ENCODE measurements at places on chromosomes 2 and 18.

GRCh38 chr18:74604361-74604760 is 6.7 kb downstream of the ZNF407 start:
- no peak for DNase-seq

DNA sequence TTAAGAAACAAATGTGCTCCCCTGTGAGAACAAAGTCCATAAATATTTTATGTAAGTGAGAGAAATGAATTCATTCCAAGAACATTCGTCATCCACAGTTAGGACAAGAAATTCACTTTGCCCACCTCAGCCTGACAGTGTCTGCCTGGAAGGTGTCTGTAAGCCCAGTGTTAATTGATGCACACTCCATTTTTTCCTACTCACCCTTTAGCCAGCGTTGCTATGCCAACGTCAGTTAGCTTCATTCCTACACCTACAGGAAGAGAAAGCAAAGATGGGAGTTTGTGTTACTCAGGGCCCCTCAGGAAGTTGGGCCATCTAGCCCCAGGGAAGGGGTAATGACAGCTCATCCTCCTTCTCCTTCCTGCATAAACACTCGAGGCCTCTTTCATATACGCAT is 131.0 kb downstream of the ALPK2 start:
- no peak for DNase-seq

DNA sequence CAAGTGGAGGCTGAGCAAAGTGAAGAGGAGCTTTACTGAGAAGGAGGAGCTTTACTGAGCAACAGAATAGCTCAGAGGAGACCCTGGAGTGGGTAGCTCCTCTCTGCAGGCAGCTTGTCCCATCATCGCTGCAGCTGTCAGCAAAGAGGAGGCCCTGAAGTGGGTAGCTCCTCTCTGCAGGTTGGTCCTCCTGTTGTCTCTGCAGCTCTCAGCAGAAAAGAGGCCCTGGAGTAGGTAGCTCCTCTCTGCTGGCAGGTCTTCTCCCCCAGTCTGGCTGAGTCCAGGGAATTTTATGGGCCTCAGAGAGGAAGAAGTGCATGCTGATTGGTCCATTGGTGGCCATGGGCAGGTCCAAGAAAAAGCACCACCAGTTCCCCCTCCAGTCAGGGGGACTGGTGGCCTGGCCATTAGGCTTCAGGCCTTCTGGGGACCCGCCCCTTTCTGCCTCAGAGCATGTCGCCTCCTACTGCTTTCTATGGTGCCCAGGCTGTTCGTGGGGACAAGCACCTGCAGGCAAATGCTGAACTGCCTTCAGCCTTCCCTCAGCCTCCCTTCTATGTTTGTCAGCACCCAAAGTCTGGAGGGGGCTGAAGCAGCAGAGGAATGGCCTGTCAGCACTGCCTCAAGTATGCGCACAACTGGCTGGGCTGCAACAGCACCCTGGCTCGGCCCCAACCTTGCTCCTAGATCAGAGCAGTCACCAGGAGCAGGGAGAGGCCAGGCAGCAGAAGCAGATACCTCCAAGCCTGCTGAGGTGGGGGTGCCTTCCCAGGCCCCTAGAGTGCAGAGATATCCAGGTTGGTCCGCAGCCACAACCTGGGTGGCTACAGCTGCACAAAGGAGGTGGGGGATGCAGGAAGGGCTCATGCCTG is 5.9 kb downstream of the ZSCAN30 start:
- no peak for DNase-seq

- DNase-seq: no peak
Measured at GRCh38 chr2:228318218-228318617, 136.7 kb upstream of the SPHKAP start.

DNA sequence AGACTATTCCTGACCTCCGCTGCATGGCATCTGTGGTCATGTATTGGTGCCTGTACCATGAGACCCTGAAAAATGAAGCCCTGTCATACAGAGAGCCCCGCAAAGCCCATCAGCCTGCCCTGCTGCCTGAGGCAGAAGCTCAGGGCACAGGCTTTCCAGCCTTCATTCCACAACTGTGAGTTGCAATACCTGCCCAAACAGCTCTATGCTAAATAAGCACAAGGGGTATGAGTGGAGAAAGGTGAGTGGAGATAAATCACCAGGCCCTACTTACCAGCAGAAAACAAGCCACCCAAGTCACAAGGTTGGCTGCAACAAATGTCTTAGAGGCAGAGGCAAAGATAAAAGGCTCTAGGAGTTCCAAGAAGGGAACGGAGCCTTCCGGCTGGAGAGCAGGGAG is 277.4 kb downstream of the TNS1 start:
- no peak for DNase-seq

GRCh38 chr2:30188292-30188691 is 41.5 kb downstream of the YPEL5 start:
- no peak for DNase-seq

- DNase-seq: no peak
Measured at GRCh38 chr2:108971661-108972566, 17.1 kb downstream of the EDAR start.

DNA sequence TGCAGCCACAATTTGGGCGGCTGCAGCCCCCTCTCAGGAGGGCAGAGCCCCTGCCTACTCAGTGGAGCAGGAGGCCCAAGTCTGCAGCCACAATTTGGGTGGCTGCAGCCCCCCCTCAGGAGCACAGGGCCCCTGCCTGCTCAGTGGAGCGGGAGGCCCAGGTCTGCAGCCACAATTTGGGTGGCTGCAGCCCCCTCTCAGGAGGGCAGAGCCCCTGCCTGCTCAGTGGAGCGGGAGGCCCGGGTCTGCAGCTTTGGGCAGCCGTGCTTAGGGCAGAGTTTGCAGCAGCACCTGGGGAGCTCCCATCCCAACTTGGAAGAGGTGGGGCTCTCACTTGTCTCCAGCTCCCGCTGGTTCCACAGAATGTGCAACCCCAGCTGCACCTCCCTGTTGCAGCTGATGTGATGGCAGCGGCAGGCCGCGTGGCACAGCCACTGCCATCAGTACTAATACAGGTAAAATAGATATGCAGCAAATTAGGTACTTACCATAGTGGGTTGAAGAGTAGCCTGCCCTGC is 99.4 kb downstream of the TWIST2 start:
- DNase-seq: no peak

DNA sequence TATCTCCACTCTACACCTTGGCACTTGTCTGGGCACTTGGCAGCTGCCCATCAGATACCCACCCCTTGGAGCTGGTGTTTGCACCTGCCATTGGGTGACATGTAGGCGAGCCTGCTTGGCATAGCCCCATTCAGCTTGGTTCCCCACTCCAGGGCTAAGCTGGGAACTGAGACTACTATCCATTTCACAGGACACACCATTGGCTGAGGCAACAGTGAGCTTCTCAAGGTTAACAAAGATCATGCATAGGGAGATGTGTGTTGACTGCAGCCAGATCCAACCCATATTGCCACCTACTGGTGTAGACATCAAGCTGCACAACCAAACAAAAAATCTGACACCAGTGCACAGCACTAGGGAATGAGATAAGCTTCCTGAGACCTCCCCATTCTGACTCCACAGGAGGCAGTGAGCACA is 1389.8 kb upstream of the TMEFF2 start:
- no peak for DNase-seq

DNA sequence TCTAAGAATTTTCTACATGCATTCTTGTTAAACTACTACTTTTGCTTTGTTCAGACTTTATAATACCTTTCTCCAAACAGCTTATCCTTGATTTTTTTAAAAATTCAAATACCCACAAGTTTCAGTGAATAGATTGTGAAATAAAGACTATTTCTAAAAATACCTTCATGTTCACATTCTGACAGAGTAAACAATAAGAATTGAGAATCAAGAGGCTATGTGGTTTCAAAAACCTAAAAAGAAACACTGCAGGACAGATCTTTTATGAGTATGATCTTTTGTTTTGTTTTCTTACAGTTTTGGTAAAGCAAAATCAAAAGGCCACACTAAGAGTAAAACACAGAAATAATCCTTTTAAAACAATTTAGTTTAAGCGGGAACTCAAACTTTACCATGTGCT is 21.2 kb downstream of the ALS2 start:
- DNase-seq: no peak

- no peak for DNase-seq
Measured at GRCh38 chr2:131431336-131431735, 44.6 kb upstream of the TUBA3D start.

DNA sequence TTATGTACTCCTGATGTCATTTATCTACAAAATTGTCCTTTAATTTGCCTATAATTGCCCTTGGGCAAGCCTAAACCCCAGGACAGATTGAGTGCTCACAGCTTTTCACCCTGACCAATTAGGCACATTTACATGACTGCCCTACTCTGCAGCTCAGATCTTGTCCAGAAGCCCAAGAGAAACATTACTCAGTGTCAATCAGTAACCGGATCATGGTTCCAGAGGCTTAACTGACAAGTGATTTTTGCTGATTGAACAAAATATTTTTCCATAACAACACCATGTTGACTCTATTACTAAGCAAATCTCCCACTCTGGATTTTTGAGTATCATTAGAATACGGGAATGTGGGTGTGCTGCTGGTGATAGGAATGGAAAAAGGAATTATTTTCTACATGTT is 465.4 kb upstream of the TNP1 start:
- no peak for DNase-seq

DNA sequence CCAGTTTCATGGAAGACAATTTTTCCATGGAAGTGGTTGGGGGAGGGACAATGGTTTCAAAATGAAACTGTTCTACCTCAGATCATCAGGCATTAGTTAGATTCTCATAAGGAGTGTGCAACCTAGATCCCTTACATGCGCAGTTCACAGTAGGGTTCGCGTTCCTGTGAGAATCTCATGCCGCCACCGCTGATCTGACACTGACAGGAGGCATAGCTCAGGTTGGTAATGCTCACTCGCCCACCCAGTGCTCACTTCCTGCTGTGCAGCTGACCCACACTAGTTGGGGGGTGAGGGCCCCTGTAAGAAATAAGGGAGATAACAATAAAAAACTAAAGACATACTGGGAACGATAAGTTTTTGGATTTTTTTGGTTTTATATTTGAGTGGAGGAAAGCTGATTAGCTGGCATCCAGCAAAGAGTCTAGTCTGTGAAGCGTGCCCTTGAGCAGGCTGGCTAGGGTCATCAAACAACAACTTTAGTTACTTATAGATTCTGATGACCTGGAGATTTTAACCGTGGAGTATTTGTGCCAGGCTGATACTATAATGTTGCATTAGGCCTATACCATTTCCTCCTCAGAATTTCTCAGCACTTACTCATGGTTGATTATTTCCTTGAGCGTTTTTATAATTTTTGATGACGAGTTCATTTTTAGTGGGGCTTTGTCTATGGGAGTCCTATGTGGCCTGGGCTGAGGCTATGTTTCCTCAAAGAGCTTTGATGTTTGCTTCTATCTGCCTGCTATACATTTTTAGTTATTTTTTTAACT is 6.3 kb upstream of the MCFD2 start:
- no peak for DNase-seq

DNA sequence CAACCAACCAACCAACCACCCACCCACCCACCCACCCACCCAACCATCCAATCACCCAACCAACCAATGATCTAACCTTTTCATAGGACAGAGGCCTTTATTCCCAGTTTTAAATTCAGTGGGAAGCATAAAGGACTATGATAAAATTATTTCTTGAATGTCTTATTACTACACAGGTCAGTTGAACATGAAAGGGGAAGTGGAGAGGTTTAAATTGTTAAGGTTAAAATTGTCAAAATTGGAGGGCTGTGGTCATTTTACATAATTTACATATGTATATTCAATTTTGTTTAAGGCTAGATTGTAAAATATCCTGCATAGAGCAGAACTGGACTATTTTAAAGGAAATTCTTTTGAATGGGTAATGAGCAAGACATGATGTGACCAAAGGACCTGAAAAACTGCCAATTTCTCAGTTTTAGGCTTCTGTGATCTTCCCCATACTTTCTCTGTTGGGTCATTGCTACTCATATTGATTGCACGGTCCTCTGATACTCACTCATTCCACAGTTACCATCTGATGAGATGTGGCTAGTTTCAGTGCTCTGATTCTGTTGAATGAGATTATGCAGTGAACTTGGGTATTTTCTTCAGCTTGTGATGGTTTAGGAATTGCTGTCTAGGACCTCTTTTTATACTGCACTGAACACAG is 127.4 kb downstream of the PLCL1 start:
- no peak for DNase-seq

DNA sequence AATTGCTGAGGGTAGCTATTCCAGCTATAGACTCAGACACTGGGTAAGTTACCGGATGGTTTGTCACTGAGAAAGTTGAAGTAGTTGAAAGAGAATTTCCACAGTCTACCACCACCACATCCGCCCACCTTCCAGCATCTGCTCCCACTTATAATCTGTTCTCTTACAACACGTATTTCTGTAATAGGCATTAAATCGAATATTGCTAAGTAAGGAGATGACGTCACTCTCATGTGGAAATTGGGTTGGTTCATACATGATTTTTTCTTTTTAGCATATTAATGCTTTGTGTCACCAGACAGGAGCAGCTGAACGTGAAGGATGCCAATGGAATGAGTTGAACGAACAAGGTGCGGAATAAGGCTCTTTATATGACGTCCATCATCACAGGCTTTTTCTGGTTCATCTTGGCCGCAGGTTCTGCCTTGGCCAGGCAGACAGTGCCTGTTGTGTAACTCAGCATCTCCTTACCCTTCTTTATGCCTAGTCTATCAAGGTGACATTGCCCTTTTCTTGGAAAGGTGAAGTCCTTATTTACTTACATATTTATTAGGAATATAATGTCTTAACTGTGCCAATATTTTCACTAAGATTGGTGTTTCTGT is 45.9 kb downstream of the THUMPD2 start:
- DNase-seq: no peak

- DNase-seq: no peak
Measured at GRCh38 chr2:99255491-99256318, at the start of gene LYG2. Gene LYG2 (minus strand): TSS chr2:99255666. CDS start chr2:99254260, 1,406 bp downstream.

GRCh38 chr2:148528356-148529064 is 116.0 kb upstream of the EPC2 start:
- DNase-seq: peak; percentile 46

DNA sequence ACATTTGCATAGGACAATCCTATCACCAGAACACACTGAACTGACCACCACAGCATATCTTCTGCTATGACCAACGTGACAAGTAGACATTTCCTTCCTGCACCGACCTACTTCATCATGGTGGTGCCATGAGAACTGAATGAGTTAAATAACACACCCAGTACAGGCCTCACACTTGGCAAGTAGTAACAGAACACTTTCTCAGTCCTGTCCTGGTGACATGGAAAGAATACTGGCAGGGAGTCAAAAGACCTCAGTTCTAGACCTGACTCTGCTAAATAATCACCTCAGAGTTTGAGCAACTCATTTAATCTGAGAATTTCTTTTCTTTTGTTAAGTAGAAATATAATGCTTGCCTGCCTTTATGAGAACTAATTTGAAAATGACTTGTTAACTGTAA is 186.3 kb upstream of the SMAD7 start:
- DNase-seq: no peak

DNA sequence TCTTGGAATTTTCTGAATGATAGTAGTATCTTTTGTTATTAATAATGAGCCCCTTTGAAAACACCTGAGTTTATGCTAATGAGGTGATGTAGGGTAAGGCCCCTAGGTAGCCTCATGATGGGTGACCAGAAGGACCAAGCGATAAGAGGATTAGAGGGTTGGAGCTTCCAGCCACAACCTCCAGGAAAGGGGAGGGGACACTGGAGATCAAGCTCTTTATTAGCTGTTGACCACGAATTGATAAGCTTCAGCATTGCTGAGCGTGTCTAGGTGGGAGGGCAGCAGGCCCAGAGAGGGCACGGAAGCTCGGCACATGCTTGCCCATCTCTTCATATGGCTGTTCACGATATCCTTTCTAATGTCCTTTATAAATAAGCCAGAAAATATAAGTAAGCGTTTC is 39.0 kb downstream of the KIAA2012 start:
- no peak for DNase-seq

GRCh38 chr2:119697290-119698020 is 18.5 kb downstream of the TMEM177 start:
- peak; percentile 31 for DNase-seq
